IMR-90 (cell line): ENCODE measurements at places on chromosomes 12 and 14. TPM values are rescaled to one million over a fixed set of nuclear protein-coding genes. Genes with fewer than 3 reads are reported as not detected.

The ABCB9 gene
- 5.6 and 7.2 TPM in 2 replicates for total RNA-seq

The SERPINA1 gene
- total RNA-seq = 0.54 and 0.56 TPM in 2 replicates

The NOS1 gene
- not detected in 2 replicates for total RNA-seq

The TMEM179 gene
- total RNA-seq = not detected in 2 replicates

The C1RL gene
- 7.5 and 9.1 TPM in 2 replicates for total RNA-seq

The TSHR gene
- total RNA-seq = not detected in 2 replicates

The NPFF gene
- total RNA-seq = not detected in 2 replicates

The KRT78 gene
- total RNA-seq = not detected in 2 replicates

The MMP19 gene
- 8.6 and 9.9 TPM in 2 replicates for total RNA-seq

The NEUROD4 gene
- total RNA-seq = not detected in 2 replicates

The CLEC6A gene
- total RNA-seq = not detected in 2 replicates

The CLEC4E gene
- total RNA-seq = not detected in 2 replicates

The UBR7 gene
- 29.4 and 55.8 TPM in 2 replicates for total RNA-seq

The COX8C gene
- total RNA-seq = not detected in 2 replicates

The TROAP gene
- 15.6 and 21.5 TPM in 2 replicates for total RNA-seq

The A2M gene
- total RNA-seq = 0.56 and 1.1 TPM in 2 replicates

The FAM90A1 gene
- under 0.01 TPM in 1 of 2 replicates, not detected in the other for total RNA-seq

The SLC6A13 gene
- under 0.01 and 0.28 TPM in 2 replicates for total RNA-seq

The HOXC10 gene
- not detected in 2 replicates for total RNA-seq

The ZFC3H1 gene
- total RNA-seq = 16.8 and 28.6 TPM in 2 replicates

The MMP14 gene
- total RNA-seq = 124 and 156 TPM in 2 replicates

The NXPH4 gene
- total RNA-seq = 0.36 and 0.56 TPM in 2 replicates

The DCN gene
- 223 and 241 TPM in 2 replicates for total RNA-seq

The MYH6 gene
- total RNA-seq = not detected in 2 replicates

The BBOF1 gene
- total RNA-seq = 1.6 and 1.7 TPM in 2 replicates

The COCH gene
- total RNA-seq = 0.18 and 0.28 TPM in 2 replicates

The RTL1 gene
- not detected in 2 replicates for total RNA-seq

The ZFYVE1 gene
- total RNA-seq = 11.1 and 12.2 TPM in 2 replicates

The B4GALNT3 gene
- not detected in 2 replicates for total RNA-seq

The CNOT2 gene
- total RNA-seq = 159 and 186 TPM in 2 replicates
